ENCODE measurements at places on chromosomes 12 and 14.

- DNase-seq: no peak
Measured at GRCh38 chr12:59151243-59151642, 230.9 kb upstream of the LRIG3 start.

DNA sequence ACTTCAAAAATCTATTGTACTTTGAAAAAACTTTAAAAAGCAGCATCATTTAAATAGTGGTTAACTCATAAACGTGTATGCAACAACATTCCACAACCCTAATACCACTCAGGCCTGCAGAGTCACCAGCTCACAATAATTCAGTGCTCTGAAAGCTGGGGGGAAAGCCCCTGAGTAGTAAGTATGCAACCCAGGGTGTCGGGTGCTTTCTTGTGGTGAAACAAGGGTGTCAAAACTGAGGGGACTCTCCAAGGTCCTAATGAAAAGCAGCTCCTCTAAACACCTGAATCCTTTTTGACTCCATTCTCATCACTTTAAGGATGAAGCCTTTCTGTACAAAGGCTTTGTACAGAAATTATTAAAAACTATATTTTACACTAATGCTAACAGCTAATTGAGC lies 33.7 kb downstream of the FGFR1OP2 start:
- DNase-seq: no peak

- DNase-seq: no peak
Measured at GRCh38 chr12:131471946-131472732, 238.8 kb upstream of the SFSWAP start.

DNA sequence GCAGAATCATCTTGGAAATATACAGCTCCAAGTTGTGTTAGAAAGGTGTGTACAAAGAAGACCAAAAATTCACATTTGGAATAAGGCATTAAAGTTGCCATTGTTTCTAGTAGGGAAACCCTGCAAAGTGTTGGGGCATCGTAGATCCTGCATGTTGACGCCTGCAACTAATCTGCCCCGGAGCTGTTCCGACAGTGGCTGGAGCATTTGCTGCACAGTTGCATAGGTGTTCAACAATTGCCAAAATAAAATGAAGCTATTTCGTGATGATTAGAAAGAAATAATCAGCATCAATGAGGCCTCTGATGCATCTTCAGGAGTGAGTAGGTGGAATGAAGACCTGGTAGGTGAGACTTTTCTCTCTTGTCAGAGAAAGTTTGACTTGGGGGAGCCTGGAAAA lies 47.3 kb downstream of the DAD1 start:
- DNase-seq: no peak

DNA sequence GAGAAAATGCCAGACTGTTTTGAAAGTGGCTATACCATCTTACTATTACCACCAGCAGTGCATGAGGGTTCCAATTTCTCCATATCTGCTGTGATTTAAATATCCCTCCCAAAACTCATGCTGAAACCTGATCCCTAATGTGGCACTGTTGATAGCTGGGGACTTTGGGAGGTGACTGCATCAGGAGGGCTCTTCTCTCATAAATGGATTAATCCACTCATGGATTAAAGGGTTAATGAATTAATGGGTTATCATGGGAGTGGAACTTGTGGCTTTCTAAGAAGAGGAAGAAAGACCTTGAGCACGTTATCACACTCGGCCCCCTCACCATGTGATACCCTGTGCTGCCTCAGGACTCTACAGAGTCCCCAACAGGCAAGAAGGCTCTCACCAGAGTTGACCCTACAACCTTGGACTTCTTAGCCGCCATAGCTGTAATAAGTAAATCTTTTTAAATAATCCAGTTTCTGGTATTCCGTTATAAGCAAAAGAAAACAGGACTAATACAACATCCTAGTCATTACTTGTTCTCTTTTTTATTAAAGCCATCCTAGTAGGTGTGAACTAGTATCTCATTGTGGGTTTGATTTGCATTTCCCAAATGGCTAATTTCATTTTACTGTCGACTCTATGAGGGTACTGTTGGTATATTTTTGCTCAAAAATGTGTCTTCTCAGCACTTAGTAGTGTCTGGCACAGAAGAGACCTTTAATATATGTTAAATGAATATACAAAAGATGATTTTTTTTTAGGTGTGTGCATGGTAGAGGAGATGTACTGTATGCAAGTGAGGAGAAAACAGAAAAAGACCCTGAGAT lies 14.3 kb downstream of the PPP1R12A start:
- no peak for DNase-seq

DNA sequence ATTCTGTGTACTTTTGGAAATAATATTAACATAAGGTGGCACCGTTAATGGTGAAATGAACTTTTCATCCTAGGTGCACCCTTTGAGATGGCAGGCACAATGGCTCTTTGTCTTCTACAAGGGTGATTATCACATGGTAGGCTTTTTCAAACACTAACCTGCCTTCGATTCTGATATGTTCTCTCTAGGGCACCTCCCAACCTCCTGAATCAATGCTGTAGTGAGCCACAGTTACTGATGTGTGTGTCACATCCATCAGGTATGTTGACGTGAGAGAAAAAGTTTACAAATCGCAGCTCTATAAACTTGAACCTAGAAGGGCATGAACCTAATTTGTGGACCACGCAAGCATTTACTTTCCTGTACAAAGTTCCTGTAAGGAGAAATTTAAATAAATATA lies 25.4 kb downstream of the PDE3A start:
- DNase-seq: no peak

GRCh38 chr14:102539544-102540314 lies 30.2 kb upstream of the ANKRD9 start:
- no peak for DNase-seq

- DNase-seq: no peak
Measured at GRCh38 chr12:24711056-24712008, 237.6 kb downstream of the BCAT1 start.

DNA sequence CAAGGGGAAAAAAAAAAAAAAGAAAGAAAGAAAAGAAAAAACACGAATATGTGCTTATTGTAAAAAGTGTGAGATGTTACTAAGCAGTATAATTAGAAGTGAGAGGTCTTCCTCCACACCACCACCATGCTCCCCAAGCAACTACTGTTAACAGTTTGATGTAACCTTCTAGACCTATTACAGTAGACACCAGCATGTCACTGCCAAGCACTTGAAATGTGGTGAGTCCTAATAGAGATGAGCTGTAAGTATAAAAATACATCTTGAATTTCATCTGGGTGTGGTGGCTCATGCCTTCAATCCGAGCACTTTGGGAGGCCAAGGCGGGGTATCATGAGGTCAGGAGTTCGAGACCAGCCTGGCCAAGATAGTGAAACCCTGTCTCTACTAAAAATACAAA lies 8.1 kb upstream of the SNRNP35 start:
- DNase-seq: no peak

DNA sequence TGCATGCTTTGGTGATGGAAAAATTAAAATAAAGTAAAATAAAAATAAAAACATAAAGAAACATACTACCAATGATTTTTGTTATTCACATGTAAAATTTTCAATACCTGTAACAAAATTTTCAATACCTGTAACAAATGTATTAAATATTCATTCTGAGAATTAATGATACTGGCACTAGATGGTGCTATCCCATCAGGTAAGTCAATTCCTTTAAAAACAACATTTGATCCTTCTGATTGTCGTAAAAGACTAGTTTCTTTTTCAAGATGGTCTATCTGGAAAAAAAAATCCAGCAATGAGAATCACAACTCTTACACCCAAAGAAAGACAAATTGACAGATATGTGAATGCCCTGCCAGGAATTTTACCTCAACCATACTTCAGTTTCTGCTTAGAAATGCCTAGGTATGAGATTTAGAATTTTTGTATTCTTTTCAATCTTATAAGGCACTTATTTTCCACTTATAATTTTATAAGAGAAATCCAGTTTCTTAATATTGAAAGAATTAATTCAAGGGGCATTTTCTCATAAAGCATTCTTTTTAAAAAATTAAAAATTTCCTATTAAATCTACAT lies 30.7 kb downstream of the CEP290 start:
- DNase-seq: no peak

DNA sequence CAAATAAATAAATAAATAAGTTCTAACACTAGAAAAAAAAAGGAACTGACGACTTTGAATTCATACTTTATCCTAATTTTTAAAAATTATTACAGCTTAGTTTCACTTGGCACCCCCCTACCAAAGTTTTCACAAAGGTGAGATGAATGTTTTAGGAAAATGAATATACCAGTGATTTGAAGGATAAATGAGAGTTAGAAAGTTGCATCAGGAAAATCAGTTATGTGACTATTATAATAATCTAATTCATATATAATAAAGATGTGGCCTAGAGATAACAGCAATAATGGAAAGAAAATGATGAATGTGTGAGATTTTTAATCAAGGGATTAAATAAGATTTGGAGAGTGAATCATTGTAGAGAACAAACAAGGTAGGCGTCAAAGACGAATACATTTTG lies 103.0 kb upstream of the RAP1B start:
- no peak for DNase-seq

DNA sequence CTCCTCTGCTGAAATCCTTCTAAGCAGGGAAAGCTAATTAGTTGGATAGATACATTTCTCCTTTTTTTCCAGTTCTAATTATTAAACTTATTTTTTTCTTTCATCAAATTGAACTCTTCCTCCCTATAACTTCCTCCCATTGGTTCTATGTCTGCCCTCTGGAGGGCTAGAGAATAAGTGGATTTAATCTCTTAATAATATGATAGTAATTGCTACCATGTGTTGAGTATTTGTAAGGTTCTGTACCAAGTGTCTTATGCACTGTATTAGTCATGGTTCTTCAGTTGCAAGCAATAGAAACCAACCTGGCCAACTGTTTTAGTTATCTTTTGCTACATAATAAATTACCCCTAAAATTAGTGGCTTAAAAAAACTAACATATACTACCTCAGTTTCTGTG lies 190.5 kb upstream of the PLXNC1 start:
- DNase-seq: no peak

DNA sequence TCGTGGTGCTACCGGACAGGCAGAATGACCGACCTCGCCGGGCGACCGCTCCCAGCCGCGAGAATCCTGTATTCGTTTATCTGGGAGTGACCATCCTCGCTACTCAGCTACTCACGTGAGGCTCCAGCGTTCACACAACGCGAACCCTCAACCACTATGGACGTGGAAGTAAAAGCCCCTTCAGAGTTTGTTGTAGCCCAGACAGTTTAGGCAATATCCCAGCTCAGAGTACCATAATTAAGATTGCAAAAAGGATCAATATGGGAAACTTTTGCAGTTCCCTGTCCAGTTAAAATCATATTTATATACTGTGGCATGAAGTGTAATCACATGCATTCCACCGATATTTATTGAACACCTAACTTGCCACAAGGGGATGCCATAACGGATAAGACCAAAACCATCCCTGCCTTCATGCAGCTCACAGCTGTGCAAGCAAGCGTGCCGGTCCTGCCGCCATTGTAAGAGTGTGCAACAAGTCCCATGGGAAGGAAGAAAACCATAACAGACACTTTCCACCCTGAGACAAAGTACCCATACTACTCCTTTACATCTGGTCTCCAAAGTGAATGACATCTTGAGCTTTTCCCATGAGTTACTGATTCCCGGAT lies 938 bp upstream of the MAX start:
- peak; percentile 34 for DNase-seq

DNA sequence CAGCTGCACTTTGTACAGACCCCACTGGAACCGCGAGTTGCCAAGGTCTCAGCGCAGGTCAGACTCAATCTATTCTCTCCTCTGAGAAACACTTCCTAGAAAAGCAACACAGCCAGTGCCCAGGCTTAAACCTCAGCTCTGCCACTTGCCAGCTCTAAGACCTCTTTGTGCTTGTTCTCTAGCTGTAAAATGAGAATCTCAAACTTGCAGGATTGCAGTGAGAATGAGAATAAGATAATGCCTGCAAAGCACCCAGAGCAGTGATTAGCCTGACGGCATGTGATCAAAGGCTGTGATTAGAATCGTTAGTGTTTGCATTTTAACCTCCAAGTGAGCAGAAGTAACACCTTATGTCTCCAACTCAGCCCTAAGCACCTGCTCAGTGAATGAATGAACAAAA lies 21.3 kb downstream of the ANO2 start:
- no peak for DNase-seq

- no peak for DNase-seq
Measured at GRCh38 chr14:60643463-60644314, 5.6 kb downstream of the SIX1 start.

- no peak for DNase-seq
Measured at GRCh38 chr12:102484017-102484416, 3.7 kb upstream of the IGF1 start.

DNA sequence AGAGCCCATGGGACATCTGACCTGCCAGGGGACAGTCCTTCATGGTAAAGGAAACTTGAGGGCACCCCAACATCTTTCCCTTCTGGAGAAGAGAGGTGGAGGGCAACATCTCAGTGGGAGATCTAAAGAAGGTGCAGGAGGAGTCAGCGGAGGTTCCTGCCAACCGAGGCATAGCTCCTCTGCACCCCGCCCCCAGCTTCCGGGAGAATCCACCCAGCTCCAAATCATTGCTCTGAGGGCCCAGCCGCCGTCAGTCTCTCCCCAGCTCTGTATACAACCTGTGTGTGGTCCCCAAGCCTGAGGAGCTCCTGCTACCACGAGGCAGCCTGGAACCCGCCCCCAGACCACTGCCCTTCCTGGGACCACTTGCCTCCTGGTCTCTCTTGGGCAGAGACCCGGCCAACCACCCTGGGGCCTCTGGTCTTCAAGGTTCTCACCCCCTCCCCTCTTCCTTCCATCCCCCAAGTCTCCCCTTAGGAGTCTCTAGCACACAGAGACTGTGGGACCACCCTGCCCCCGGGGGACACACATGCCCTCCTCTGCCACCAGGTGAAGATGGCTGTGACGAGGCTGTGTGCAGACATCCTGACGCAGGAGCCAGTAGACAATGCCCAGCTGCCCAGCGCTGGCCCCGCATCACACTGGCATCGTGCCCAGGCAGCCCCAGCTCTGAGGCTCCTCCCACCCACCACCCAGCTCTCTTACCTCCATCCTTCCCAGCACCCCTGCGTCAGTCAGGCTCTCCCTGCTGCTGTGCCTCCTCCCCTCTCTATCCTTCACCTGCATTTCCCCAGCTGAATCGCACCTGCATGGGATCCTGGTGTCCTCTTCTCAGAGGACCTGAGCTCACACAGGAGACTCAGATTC lies 13.0 kb upstream of the NUDT14 start:
- no peak for DNase-seq

- no peak for DNase-seq
Measured at GRCh38 chr14:84017495-84017894, 1512.4 kb upstream of the FLRT2 start.

- no peak for DNase-seq
Measured at GRCh38 chr14:99755629-99756603, 37.3 kb upstream of the EML1 start.

DNA sequence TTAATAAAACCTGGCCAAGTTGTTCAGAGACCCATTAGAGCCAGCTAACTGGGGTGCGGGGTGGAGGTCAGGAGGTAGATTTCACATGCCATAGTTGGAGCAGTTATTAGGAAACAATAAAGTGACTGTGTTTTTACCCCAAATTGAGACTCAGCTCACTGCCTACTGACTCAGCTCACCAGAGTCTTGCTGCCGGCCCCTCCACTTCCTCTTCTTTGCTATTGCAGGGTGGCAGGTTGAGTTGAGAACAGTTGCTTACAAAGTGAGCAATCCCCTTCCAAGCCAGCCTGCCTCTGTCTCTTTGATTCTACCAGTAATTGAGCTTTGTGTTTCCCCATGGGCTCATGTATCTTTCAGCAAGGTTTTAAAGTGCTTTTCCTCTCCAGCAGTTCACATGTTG lies 12.9 kb downstream of the ST8SIA1 start:
- DNase-seq: no peak

Data from WERI-Rb-1 (cell line).